ENCODE measurements at places on chromosomes 5 and 9. TPM values are rescaled to one million over a fixed set of nuclear protein-coding genes. Genes with fewer than 3 reads are reported as not detected.

Gene PHF24
- total RNA-seq: 0.17 TPM

Gene SPATA9
- total RNA-seq: 0.51 TPM

Gene GLRA1
- total RNA-seq: not detected

Gene MYMK
- total RNA-seq: not detected

Gene IGIP
- 13.4 TPM for total RNA-seq

Gene IFNA13
- total RNA-seq: not detected

Data from fibroblast of lung (primary cell).